ENCODE measurements at places on chromosomes 13 and 19. TPM values are rescaled to one million over a fixed set of nuclear protein-coding genes. Genes with fewer than 3 reads are reported as not detected.

The BRCA2 gene
- total RNA-seq, result 14.7 TPM

DNA sequence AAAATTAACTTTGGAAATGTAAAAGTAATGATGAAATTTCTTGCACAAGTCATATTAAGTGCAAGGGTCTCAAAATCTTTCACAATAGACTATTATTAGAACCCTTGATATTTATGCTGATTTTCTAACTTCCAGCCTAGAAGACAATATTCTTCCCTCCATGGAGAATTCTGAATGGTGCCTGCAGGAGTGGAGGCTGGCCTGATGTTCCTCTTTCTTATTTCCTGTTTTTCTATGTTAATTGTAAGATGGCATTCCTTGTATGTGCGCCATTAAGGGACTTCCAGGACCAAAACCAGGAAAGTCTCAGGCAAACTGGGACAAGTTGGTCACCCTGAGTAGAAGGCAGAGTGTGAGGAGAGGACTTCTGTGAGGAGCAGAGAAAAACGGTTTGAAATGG lies 294.9 kb downstream of the DLEU7 start:
- no peak for DNase-seq

The ATP1A3 gene
- not detected for total RNA-seq

The C19orf85 gene
- total RNA-seq, result not detected

The TMEM205 gene
- total RNA-seq, result 113 TPM

The MAB21L1 gene
- total RNA-seq, result 3.7 TPM

The RASGRP4 gene
- not detected for total RNA-seq

The GAMT gene
- total RNA-seq, result 28.6 TPM

- no peak for DNase-seq
Observed at GRCh38 chr13:94218537-94218936, 260.9 kb downstream of the DCT start.

All from SJSA1 (cell line).